ENCODE measurements at places on chromosomes 11 and 22.

GRCh38 chr11:62502030-62502730, 44.4 kb downstream of the AHNAK start:
- no peak for DNase-seq

- DNase-seq, result no peak
Measured at GRCh38 chr11:59224351-59224928, 11.7 kb upstream of the MPEG1 start.

- no peak for DNase-seq
Measured at GRCh38 chr11:62295504-62295903, 3.4 kb downstream of the SCGB1D4 start.

GRCh38 chr22:28658448-28658847, 21.2 kb downstream of the TTC28 start:
- no peak for DNase-seq

GRCh38 chr11:72242141-72242540, 1.8 kb downstream of the PHOX2A start:
- no peak for DNase-seq

GRCh38 chr11:31558001-31558400, 48.4 kb downstream of the ELP4 start:
- DNase-seq, result no peak

DNA sequence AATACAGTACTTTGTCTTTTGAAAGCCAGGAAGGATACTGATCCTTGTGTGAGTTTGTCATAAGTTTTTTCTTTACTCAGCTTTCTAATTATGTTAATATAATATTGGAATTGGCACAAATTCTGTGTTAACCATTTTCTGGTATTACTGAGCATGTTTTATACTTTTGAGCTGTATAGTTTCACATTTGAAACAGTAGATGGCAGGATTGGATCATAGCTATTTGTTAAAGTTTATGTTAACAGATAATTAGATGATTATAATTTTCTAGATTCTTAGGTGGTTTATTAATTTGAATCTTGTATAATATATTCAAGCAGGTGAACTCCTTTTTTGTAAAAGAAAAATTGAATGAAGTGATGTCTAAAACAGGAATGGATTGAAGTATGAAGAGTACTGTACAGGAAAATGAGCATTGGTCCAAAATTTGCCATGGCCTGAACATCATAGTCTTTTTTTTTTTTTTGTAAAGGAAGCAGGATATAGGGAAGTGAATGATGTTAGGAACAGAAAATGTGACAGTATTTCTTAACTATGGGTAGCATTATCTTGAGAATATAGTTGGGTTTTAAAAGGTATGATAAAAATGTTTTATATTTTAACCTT, 102.0 kb downstream of the CYP2R1 start:
- no peak for DNase-seq

- no peak for DNase-seq
Measured at GRCh38 chr22:38700270-38700788, 414 bp downstream of the JOSD1 start.

DNA sequence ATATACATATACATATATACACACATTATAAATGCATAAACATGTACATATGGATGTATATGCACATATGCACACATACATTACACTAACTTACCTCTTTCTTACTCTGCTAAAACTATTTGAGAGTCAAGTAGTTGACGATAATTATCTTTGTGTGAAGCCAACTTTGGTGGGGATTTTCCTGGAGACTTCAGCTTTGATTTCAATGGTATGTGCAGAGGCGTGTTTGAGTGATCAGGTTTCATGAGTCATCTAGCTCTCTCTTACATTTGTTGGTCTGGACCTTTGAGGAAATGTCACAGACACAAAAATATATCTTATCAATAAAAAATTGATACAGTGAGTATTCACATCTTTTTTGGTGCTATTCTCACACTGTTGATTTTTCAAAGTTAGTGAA, 769.1 kb upstream of the LUZP2 start:
- no peak for DNase-seq

- DNase-seq, result peak; percentile 29
Measured at GRCh38 chr22:45577746-45578523, 75.3 kb downstream of the FBLN1 start.

GRCh38 chr11:17738151-17738973, 3.8 kb downstream of the KCNC1 start:
- DNase-seq, result no peak

Measured in stimulated activated CD4-positive, alpha-beta T cell treated with anti-CD3 and anti-CD28 coated beads, Interleukin-1b, Interleukin-23, amount 100 ng/mL, for 1 hour (primary cell).